Muscle of leg (tissue), 16 donors: ENCODE measurements at places on chromosomes 2 and 18.

DNA sequence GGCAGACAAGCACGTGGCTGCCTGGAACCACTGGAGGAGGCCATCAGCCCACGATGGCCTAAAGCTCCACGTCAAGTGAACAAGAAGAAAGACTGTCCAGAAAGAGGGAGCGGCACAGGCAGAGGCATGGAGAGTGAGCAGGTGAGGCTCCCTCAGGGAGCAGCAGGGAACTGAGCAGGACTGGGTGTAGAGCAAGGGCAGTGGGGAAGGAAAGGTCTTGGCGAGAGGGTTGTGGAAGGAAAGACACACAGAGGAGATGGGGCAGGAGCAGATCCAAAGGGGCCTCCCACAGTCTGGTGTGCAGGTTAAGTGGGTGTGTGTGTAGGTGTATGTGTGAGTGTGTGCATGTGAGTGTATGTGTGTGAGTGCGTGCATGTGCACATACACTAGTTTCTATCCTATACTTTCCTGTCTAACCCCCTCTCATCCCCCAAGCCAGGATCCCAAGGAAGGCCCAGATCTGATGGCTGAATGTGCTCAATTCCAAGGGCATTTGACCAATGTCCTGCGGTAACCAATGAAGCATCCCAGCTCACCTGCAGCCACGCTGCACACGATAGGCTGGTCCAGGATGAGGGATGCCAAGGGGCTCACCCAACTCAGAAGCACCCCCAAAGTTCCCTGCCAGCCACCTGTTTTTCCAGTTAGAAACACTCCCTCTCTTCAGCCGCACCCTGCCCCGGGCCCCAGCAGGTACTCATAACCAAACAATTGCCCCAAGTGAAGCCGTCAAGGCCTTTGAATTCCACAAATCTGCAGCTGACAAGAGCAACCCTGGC, 262.5 kb upstream of the RAB6C start:
- no peak for DNase-seq

DNA sequence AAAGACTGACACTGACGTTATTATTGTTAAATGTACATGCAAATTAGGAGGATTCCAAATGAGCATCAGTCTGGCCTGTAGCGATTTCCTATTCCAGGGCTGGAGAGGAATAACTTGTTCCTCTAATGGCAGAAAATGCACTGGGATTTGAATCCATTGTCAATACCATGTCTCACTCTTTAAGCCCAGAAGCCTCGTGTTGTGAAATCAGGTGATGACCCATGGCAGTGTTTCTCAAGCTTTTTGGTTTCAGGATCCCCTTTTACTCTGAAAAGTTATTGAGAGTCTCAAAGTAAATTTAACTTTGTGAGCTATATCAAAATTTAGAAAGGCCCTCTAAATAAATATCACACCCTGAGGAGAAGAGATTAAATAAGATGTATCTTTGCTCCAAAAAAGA, 279.2 kb downstream of the GALR1 start:
- no peak for DNase-seq

GRCh38 chr18:62037012-62037742, 144.4 kb upstream of the RNF152 start:
- no peak for DNase-seq

GRCh38 chr18:68034296-68034695, 517.8 kb upstream of the DSEL start:
- DNase-seq = peak; percentile 79

- no peak for DNase-seq
Measured at GRCh38 chr18:25341831-25342230, 10.1 kb downstream of the ZNF521 start.

DNA sequence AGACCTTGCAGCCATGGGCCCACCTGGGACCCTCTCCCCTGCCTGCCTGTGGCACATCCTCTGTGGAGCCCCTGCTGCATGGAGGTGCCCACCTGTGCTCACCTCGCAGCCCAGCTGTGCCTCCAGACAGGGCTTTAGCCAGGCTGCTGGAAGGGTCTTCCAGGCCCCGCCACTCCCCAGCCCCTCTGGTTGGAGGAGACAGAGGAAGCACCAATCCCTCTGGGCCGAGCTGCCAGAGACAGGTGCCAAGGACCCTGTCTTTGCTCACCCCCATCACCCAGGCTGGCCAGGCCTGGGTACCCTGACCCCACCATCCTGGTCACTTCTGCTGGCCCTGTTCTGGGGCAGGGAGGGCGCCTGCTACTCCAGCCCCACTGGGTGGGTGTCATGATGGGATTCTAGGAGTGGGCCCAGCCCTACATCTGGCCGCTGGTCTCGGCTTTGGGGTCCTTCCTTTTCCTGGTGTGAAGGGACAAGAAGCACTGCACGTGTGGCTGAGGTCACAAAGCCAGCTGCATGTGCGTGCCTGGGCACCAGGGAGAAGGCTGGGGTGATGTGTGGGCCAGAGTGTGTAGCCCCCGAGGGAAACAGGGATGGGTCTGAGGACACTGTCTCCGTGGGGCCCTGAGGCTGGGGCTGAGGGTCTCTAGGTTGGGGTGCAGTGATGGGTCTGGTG, 9.3 kb upstream of the NEU4 start:
- DNase-seq = no peak

DNA sequence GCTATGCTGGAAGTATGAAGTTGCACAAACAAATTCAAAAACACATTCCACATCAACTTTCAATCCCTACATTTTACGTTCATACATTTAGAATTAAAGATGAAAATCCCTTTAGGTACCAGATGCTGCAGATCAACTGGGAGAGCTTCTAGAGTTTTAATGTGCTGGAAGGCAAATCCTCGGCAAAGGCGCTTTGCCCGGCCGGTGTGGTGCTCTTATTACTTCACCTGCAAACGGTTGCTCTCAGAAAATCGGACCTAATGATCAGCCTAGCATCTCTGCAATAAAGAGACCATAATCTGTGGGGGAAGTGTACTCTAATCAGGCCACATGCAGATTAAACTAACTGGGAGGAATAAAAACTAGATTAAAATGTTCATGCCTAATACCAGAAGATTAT, 513.8 kb downstream of the ZEB2 start:
- no peak for DNase-seq

DNA sequence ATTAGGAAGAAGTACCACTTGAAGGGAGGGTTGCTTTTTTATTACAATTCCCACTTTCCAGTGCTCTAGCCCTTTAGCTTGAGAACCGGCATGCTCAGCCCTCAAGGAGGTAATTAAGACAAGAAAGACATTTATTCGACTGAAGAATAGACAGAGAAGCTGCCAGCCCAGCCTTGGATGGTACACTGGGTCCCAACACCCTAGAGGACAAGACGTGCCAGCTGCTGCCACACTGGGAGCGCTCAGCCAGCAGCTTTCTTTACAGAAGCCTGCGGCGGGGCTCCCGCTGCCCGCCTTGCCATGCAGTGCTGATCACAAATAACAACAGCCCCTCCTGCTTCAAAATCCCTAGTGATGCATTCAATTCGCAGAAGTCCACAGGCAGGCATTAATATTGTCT, 746.3 kb upstream of the RAB6C start:
- no peak for DNase-seq

DNA sequence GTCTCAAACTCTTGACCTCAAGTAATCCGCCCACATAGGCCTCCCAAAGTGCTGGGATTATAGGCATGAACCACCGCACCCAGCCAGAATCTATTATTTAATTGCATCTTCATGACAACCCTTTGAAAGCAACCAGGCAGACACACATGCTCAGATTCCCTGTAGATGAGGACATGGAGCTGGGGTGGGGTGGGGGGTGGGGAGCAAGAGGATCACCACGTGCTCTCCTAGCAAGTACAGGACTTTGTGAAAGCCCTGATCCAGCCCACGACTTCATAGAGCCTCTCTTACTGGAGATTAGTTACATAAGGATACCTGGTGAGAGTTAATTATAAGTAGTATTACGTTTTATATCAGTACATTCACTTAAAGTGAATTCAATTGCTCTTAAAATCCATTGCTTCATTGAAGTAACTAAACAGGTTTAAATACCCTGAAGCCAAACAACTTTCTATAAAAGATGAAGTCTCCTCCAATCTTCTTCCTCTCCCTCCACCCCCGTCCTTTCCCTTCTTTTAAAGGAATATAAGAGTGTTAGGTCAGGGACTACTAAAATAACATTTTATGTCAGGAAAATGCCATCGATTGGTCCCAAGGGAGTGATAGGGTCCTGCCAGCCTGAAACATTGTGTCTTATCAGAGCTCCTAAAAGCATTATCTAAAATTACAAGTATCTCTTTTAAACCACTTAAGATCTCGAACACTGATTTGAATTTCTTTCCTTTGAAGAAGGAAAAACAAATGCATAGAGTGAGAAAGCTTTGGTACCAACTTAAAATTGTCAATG, 123.9 kb downstream of the EPHA4 start:
- no peak for DNase-seq

DNA sequence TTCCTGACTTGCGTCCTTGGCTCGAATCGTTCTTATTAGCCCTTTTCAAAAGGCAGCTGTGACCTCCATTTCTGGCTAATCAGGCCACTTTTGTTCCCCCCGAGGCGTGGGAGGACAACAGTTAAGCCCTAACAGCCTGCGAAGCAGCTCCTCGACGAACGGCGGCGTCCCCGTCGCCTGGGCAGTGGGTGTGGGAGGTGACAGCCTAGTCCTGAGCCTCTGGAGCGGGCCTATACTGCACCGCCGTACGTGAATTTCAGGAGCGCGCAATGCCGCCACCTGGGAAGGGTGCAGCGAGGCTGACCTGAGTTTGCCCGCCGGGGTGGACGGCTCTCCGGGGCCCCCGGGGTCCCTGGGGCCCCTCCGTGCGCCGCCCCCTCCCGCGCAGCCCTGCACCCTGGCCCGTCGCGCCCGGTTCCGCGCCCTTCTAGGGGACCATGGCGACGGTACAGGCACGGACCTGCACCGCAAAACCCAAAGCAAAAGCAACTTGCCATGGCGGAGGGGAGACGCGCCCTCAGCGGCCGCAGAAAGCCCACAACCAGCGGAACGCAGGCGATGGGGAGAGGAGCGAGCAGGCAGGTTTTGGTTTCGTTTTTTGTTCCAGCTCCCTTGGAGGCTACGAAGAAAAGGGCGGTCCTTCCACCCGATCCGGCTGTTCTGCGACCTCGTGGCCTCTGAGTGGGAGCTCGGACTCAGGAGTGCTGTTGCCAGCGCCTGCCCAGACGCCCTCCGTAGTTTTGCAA, at the start of gene RBM43:
Gene RBM43 (minus strand): TSS at position 633 of the 746 bp plus-strand sequence. CDS start 136 bp downstream, at position 497.
- DNase-seq = peak; percentile 97

DNA sequence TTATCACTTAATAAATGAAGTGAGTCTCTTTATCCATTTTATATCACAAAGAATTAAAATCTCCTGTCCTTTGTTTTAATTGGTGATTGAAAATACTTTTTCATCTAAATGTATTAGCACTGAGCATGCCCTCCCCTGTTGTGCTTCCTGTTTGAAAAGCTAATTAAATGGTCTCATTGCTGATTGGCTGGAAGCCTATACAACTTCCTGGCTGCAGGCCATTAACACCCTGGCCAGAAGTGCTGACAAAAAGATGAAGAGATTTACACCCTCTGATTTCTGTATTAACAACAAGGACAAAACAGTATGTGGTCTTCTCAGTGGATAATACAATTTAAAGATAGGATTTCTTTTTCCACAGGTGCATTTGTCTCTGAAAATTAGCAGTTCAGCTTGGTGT, 548.0 kb downstream of the DCC start:
- DNase-seq = no peak

DNA sequence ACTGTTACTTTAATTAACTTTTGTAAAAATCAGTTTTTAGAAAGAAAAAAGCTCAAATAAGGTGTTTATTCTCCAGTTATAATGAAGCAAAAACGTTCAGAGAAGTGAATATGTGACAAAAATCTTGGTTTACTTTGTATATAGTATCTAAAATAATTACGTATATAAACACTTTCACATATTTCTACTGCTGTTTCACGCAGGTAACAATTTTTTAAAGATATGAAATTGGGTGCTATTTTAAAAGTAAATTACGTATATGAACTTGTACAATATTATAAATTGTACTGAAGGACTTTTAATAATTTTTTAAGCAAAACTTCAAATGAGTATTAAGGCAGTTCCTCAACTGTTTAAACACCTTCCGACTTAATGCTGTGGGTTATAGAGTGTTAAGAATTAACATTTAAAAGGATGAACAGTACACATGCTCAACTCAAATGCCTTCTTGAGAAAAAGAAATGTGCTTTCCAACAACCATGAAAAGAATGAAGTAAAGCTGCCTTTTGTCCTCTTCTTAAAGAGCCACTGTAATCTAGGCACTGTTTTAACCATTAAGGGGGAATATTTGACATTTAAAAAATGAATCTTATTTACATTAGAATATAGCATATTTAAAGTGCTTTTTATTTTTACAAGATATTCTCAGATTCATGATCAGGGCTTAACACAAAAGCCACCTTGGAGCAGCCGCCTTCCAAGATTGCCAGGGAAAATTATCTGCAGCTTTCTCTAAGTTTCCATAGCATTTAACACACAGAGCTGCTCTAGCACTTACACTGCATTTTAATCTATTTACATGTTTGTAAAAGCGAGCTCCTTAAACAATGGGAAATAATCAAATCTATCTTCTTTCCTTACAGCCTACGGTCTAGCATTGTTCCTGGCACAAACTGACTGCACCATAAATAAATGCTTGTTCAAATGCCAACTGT, 56.5 kb upstream of the CDKL4 start:
- peak; percentile 1 for DNase-seq

GRCh38 chr2:30968660-30969397, 161.6 kb upstream of the CAPN13 start:
- DNase-seq = no peak

- peak; percentile 84 for DNase-seq
Measured at GRCh38 chr2:215931256-215931903, 82.0 kb downstream of the MREG start.

DNA sequence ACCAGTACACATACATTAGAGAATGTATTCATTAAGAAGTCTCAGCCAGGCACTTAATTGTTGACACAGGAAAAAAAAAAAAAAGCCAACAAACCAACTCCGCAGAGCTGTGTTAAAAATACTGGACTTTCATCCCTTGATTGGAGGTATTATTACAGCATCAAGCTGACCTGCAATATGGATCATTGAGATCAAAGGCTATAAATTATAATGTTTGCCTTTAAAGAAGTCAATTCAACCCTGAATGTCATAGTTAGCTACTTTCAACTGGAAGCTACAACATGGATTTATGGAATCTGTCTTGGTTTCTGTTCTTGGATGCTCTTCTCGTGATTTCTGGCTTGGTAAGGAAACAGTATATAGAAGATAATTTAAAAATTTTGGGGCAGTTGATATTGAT, at the start of gene MEP1B:
Gene MEP1B (plus strand): TSS at position 250 of the 400 bp plus-strand sequence. CDS start 32 bp downstream, at position 282.
- no peak for DNase-seq

DNA sequence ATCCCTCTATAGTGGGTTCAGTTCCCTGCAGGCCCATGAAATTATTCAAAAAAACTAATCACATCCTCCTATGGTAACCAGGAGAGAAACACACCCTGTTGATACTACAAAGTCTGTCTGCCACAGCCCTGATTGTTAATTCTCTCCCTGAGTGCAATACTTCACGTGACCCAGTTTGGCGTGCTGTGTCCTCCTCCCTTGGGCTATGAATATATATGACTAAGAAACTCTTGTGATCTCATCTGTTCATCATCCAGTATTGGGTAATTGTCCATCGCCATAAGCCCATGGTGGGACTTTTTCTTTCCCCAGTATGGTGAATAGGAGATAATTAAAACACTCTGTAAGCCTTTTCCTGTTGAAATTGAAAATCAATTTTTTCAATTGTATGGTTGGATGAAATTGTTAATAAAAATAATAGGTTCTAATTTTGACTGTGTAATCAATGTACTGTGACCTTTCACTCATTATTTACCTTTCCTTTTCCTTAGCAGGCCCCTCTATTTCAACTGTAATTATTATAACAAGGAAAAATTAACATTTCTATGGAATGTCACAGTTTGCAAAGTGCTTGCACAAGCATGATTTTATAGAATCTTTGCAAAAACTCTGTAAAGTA, 1822.6 kb downstream of the SUCLG1 start:
- DNase-seq = no peak
